ENCODE measurements at places on chromosomes 6 and 20.

- DNase-seq: no peak
These were observed 16.6 kb downstream of the POM121L2 start for GRCh38 chr6:27295301-27296079.

DNA sequence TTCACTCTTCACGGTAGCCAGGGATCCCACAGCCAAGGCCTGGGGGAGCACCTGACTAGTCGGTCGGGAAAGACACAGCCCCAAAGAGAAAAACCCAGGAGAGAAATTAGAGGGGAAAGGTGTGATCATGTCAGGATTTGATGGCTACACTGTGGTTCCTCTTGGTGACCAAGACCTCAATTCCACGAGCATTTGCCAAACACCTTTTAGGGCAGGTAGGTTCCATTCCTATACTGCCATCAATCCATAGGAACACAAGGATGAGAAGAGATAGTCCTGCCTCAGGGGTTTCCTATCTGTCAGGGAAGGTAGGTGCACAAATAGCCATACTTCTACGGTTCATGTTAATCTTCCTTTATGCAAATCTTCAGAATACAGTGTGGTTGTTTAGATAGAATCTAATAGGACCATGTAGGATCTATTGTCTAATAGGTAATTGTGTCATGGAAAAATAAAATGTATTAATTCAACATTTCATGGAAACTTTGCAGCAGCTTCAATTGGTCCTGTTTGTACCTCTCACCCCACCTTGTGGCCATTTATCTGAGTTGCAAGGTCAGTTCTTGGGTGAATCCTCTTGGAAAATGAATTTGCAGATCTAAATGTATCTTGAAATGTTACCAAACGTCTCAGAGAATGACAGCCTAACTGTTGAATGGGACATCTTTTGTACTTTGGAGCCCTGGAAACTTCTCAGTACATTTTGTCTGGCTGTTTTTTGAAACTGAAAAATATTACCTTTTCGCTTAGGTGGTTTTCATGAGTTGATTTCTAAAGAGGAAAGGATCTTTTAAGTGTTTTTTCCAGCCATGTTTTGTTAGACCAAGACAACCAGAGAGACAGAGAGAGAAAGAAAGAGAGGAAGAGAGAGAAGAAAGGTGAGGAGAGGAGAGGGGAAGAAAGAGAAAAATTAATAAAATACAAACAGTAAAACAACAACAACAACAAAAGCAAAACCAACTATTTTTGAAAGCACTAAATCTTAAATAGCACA, 33.7 kb upstream of the IYD start:
- DNase-seq: no peak

DNA sequence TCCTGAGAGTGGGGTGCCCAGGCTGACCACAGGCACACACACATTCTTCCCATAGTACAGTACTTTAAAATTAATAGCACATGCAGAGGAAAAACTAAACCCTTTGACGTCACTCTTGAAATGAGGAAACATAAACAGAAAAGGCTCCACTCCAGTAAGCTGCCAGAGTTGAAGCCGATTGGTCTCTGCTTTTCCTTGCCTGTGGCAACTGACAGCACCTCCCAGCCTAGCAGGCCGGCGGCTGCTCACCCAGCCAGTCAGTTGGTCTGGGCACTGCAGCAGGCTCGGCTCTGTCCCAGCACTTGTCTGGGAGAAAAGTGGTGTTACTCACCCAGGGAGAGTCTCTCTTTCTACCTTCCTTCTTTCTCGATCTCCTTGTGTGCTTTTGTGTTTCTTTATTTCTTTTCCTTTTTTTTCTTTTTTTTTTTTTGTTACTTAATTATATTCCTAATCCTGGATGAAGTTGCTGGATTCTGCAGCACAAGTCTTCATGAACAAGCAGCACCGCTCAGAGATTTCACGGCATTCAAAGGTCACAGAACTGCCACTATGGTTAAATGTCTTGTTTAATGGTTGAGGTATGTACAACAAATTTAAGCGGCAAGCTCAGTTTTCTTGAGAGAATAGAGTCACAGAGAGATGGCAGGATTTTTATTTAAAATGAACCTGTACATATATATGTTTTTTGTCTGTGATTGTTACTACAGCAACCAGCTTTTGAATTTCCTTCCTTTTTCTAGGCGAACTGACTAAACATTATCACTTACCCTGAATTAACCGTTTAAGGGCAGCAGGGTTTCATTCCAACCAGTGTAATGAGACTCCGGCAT, at the start of gene PDE7B:
PDE7B (plus strand) TSS at position 260 of the 830 bp plus-strand sequence.
- peak; percentile 80 for DNase-seq

- DNase-seq: no peak
These were observed 28.5 kb upstream of the EMILIN3 start for GRCh38 chr20:41394931-41395666.

DNA sequence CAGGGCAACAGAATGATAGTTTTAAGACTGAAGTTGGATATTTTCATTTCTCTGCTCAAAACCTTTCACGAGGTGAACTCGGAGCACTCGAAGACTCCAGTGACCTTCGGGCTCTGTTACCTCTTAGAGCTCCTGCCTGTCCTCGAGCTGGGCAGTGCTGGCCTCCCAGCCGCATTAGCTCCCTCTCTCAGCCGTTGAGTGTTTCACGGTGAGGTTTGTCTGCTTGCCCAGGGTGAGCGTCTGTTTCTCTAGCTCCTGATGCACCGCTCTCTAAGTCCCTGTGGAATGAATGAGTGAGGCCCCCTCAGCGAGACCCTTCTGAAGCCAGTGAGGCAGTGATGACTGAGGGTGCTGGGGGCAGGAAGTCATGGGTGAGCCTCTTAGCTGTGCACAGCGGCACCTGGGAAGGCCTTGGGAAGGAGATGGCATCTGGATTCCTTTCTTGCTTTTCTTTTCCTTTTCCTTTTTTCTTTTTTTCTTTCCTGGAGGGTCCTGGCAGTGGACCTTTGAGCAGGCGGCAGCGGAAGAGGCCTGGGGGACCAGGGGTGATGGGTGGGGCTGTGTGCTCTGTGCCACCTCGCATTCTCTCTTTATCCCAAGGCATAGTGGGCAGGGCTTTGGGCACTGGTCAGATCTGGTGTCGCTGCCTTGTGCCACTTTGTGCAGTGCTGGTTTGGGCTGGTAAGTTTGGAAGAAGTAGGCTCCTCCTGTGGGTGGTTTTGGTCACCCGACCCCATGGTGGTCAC, 2.2 kb downstream of the PSMG4 start:
- DNase-seq: no peak

DNA sequence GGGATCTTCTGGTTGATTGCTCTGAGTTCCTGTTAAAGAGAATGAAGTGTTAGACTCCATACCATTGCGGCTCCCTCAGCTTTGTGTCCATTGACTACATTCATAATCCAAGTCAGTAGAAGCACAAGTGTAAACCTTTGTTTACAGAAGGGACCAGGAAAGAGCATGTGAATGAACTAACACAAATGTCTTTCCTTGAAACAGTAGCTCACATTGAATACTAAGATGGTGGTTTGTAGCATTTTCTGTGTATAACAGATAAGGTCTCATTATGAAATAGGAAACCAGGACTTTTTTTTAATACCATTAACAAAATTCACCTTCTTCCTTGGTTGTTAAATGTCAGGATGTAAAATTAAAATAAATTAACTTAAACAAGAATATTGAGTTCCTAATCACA, 8.4 kb downstream of the STXBP5 start:
- DNase-seq: no peak

GRCh38 chr20:43853174-43853803, 61.4 kb upstream of the TOX2 start:
- no peak for DNase-seq

DNA sequence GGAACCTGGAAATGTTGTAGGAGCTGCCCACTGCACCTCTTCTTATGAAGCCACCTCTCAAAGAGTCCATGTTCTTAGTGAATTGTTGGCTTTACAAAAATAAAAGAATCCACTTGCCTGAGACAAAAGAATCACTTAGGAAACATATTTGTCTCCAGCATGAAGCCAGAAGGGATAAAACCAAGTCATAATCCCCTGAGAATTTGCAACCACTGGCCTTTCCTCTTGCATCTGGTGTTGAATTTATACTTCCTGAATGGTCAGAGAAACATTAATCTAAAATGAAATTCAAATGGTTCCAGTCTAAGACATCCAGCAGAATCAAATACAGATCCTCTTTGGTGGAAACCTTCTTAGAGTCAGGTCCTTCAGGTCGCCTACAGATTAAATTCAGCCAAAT, 192.5 kb upstream of the ECI2 start:
- DNase-seq: no peak

DNA sequence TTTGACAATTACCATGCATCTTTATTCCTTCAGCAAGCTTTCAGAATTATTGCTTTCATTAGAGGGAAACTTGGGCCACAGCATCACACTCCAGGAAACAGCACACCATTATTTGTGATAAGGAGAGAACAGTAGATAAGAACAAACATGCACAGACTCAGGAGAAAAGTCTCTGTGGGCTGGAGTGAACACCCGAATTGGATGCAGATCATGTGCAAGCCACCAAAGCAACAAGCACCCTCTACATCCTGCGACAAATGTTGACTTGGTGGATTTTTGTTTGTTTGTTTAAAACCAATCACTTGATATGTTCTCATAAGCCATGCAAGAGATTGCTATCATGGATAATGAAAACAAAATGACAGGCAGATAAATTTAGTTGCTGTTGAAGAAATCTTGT, 67.7 kb upstream of the ZFP64 start:
- no peak for DNase-seq

GRCh38 chr20:49724408-49725223, 10.9 kb upstream of the B4GALT5 start:
- DNase-seq: peak; percentile 76

DNA sequence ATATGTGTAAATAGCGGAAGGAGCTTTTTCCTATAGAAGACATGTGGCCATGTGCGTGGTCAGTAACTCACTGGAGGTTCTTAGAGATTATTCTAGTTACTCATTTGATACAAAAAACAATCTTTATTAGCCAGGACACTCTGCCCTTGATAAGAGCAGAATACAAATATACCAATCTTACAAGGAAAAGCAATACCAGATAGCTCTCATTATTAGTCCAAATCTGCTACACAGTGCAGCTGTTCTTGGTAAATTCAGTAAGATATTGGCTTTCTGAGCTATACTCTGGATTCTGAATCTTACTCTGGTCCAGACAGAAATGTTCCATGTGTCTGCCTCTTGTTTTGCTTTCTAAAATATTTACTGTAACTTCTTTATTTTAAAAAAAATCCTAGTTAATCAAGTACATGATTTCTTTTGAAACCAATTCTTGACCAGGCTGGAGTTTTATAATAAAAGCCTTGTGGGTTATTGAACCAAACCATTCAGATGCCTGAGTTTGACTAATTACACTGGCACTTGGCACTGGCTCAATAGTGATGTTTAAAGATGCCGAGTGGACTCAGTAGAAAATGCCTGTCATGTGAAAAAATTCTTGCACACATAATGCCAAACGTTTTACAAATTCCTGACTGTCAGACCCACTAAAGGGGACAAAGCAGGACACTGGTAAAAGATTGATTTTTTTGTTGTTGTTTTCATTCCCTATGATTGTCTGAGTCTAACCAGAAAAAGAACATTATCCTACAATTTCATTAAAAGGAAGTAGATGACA, 242.8 kb upstream of the TCF21 start:
- peak; percentile 23 for DNase-seq

GRCh38 chr20:17635332-17636244, 46.5 kb downstream of the RRBP1 start:
- DNase-seq: no peak

DNA sequence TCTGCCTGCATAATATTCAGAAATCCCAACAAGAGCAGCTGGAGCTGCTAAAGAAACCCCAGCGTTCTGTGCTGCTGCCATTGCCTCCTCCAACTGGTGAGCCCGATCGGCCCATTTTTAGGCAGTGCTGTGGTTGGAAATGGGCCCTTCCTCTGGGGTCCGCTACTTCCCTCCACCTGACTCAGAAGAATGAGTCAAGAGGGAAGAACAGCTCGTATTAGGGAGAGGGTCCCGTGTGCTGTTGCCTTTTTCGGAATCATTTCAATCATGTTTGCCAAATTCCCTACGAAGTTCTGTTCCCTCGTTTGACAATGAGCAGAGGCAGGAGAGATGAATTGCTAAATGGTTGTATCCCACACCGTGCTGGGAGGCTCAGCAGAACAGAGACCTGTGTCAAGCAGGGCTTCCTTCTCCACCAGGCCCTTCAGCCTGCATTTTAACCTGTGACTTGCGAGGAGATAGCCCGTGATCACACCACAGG, 38.4 kb downstream of the THBS2 start:
- no peak for DNase-seq

- DNase-seq: no peak
These were observed 810.7 kb downstream of the MAFB start for GRCh38 chr20:39878320-39878719.

GRCh38 chr6:132004668-132005067, 53.5 kb upstream of the CCN2 start:
- DNase-seq: no peak

- no peak for DNase-seq
These were observed 45.6 kb downstream of the CDH26 start for GRCh38 chr20:60003776-60004175.

DNA sequence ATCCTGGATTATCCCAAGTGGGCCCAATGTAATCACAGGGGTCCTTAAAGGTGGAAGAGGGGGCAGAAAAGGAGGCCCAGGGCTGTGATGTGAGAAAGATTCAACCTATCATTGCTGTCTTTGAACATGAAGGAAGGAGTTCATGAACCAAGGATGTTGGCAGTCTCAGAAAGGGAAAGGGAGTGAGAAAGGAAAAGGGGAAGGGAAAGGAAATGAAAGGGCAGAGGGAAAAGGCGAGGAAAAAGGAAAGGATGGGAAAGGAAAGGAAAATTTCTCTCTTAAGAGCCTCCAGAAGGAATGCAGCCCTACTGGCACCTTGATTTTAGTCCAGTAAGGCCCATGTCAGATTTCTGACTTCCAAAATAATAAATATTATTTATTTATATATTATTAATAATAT, 687.8 kb downstream of the COL12A1 start:
- DNase-seq: no peak

DNA sequence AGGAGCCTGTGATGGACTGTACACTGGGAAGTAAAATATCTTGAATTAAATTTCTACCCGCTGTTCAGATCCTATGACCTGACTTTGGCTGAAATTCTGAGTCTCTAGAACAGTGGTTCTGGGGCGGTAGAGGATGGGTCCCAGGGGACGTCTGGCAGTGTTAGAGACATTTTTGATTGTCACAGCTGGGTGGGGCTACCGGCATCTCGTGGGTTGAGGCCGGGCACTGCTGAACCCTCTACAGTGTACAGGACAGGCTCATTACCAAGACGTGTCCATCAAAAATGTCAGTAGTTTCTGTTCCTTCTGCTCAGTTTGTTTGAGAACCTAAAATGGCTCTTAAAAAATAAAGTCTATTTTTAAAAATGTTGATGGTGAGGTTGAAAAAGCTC, 11.5 kb upstream of the RPS6KA2 start:
- no peak for DNase-seq

DNA sequence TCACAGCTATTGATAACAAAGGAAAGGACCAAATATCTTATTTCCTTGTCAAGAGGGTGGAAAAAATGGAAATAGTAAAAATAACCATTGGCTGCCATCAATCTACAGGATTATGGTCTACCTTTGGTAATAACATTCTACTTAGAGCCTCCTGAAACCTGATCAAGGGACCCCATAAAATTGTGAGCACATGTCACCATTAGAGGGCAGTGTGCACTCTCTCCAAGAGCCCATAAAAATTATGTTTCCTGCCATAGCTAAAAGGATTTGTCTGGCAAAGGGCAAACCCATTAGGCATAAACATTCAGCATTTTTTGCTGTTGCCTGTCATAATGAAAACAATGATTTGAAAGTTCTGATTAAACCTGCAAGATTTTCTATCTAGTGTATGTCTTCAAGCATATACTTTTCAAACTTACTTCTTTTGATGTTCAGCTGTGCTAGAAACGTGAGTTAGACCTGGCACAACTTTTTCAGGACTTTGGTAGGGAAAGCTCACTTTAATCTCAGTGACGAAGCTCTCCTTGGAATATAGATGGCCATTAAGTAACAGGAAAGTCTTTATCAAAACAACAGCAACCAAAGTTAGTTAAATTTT, 120.7 kb upstream of the ZFP64 start:
- DNase-seq: no peak
